ENCODE measurements at places on chromosomes 1 and 21.

DNA sequence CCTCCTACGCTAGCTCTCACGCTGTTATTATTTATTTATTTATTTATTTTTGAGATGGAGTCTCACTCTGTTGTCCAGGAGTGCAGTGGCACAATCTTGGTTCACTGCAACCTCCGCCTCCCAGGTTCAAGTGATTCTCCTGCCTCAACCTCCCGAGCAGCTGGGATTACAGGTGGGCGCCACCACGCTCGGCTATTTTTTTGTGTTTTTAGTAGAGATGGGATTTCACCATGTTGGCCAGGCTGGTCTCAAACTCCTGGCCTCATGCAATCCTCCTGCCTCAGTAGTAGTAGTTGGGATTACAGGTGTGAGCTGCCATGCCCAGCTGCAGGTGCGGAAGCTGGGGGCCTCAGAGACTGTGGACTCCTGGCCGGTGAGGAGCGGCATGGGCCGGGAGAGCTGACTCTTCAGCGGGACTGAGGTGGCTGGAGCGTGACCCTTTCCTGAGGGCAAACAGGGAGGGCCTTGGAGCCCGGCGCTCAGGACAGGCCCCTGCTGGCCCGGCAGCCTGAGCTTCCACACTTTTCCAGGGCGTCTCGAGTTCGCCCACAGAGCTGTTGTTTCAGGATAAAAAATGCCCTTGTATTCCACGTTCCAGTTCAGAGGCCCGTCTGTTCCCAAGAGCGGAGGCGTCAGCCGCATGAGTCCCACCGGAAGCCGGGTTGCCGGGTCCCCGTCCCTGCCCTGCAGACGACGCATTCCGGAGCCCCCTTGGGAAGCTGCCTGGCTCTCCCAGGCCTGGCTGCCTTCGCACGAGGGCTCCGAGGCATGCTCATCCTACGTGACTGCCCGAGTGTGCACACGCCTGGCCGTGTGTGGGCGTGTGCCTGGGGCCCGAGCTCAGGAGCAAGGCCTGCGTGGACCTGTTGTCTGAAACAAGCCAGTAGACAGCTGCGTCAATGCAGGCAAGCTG, 126.2 kb downstream of the SIK1 start:
- no peak for DNase-seq

DNA sequence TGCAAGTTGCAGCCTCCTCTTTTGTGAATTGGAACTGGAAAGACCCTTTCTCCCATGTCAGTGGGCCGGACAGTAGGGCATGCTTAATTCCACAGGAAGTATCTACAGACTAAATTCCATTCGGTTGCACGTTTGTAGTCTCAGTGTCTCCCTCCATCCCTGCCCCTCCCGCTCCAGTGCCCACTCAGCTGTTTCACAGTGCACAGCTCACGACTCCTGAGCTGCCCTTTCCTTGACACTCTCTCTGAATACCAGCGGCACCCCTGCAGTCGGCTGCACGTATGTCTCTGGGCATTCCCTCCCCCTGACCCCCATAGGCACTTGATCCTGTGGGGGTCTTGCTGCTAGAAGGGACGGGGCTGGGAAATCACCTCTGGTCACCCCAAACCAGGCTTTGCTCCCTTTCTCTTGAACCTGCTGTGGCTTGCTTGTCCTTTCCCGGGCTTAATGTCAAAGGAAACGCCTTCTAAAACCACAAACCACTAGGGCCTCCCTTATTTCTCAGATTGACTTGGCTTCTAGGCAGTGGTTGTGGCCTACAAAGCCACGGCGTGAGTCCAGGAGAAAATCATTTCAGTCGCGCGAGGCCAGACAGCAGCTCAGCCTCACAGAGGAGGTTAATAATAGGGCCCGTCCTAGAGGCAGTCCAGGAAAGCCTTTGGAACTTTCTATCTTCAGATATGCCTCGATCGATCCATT, 365.3 kb upstream of the PROX1 start:
- peak; percentile 6 for DNase-seq

DNA sequence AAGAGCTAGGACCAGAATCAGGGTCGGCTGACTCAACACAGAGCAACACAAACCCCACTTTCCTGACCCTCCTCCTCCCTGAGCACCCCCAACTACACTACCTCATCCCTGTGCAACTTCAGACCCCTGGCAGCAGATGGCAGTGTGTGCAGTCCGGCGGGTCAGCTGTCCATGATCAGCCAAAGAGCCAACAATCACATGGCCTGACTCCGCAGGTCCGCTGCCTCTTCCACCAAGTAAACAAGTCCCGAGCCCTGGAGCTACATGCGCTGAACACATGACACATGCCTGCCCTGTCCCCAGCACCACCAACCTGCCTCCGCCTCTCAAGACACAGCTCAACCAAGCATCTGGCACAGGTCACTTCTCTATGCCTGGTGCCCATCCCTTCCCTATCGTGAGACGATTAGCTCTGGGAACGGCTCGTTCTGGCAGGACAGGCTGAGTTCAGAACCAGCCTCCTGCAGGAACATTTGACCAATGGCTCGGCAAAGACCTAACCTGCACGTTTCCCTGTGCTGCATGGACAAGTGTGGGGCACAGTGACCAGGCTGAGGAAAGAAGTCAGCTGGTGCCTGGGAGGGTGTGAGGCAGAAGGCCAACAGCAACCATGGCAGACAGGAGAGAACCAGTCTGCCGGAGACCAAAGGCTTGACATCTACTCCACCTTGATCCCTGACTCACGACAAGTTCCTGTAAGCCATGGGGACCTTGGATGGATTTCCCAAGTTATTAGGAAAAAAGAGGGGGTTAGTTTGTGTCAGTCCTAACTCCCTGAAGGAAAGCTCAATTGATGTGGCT, 60.3 kb downstream of the CD46 start:
- DNase-seq, result no peak

GRCh38 chr1:150887018-150887417, at the start of gene CTXND2:
Gene CTXND2 (plus strand): TSS chr1:150887136. CDS start chr1:150912315, 25,179 bp downstream.
- DNase-seq, result peak; percentile 26

DNA sequence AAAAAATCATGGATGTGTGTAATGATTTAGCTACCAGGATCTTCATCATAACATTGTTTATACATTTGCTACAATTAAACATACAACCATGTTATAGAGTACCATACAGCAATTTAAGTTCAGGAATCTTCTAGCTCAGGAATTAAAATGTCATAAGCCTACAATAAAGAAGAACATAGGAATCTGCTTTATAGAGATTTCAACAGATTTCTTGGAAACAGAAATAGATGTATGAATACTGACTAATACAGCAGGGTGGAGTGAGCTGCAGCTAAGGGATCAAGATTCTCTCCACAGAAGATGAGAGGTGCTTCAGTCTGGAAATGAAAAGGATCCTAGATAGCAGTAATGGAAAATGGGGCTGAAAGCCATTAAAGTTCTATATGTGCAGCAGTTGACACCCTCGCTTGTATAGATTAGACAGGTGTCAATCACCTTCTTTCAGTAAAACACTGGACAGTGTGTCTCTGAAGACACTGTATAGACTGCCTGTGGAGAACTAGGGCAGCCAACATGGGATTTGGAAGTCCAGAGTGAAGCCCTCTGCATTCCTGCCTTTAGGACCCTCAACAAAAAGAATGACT, 73.9 kb downstream of the DNTTIP2 start:
- no peak for DNase-seq
